Stimulated activated CD4-positive, alpha-beta T cell treated with anti-CD3 and anti-CD28 coated beads, Interleukin-1b, Interleukin-23, amount 100 ng/mL, for 1 hour (primary cell): ENCODE measurements at places on chromosomes 6 and 20.

DNA sequence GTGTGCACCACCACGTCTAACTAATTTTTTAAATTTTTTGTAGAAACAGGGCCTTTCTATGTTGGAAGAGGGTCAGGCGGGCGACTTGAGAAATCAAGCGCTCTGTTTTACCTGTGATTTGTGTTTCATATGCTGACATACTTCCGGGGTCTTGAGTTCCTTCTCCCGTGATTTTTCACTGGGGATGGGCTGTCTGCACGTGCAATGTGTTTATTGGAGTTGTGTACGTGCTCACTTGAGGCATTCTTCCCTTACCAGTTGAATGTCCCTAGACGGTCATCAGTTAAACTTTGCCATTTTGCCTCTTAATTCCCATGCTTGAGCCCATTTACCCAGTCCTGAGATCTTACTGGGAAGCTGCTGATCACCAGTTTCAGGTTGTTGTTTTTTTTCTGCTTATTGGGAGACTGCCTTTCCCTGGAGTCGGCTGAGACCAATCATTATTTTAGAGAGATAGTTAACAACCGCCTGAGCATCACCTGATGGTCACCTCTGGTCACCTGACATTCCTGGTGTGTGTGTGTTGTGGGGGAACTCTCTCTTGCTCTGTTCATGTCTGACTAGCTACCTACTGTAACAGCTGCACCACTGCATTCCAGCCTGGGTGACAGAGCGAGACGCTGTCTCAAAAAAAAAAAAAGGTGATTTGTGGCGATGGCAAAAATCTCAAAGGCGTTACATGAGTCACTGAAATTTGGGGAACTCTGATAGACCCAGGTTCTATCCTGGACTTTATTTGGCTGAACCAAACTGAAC, 34.8 kb upstream of the NCOA3 start:
- DNase-seq, result no peak

DNA sequence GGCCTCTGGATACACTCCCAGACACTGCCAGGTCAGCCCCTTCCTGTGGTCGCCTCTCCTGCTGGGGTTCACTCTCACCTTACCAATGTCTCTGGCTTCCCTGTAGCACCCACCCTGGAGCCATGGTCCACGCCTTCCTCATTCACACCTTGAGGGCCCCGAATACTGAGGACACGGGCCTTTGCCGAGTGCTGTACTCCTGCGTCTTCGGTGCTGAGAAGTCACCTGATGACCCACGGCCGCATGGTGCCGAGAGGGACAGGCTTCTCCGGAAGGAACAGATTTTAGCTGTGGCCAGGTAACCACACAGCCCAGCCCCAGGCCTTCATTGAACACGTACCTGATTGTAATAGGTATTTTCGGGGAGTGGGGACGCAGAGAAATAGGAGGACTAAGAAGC, 1.6 kb downstream of the AP5S1 start:
- DNase-seq, result no peak

- DNase-seq, result no peak
Measured at GRCh38 chr6:32558426-32559057, 28.5 kb upstream of the HLA-DRB5 start.

DNA sequence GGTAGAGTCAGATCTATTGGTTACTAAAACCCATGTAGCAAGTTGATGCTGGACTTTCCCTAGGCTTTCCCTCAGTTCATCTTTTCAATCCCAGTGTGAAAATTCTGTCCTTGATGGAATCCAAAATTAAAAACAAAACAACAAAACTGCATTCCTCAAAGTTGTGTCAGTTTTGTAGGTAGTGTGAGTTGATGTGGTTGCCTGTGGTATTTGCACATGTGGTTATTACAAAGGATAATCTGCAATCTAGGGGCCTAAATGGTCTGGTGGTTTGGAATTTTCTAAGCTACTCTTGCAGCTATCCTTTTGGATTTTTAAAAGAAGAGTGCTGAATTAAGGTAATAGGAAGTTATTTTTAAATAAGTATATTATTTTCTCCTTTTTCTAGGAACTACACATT, 132.2 kb upstream of the SCGN start:
- DNase-seq, result no peak

- no peak for DNase-seq
Measured at GRCh38 chr6:37987559-37987958, 168.0 kb downstream of the ZFAND3 start.

DNA sequence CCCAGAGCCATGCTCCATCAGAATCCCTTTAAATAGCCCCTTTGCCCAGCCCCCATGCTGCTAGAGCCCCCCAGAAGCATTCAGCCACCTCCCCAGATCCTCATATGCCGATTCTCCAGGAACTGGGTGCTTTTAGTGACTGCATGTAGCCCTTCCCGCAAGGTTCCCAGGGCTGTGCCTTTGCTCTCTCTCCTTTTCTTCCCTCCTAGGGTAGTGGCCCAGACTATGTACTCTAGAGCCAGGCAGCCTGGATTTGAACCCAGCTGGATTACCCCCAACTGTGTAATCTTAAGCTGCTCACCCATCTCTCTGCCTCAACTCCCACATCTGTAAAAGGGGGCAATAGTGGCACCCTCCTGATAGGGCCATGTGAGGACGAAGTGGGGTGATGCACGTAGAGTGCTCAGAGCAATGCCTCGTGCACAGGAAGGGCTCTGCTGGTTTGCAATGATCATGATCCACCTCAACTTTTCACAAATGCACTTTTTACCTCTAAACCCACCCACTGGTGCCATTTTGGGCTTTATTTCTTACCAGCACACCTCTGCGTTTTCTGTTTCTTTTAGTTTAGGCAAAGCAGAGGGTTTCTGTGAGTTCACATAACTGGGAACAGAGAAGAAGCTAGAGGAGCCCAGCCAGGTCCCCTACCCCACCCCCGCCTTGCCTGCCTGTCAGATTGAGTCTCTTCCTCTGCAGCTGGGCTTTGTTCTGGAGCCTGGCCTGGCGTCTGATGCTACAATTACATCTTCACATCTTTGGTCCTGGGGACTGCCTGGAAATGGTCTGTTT, 396.5 kb downstream of the RNGTT start:
- DNase-seq, result no peak

- no peak for DNase-seq
Measured at GRCh38 chr6:158869826-158870648, 50.9 kb upstream of the EZR start.

- DNase-seq, result no peak
Measured at GRCh38 chr6:125097186-125097585, 56.4 kb upstream of the TPD52L1 start.

DNA sequence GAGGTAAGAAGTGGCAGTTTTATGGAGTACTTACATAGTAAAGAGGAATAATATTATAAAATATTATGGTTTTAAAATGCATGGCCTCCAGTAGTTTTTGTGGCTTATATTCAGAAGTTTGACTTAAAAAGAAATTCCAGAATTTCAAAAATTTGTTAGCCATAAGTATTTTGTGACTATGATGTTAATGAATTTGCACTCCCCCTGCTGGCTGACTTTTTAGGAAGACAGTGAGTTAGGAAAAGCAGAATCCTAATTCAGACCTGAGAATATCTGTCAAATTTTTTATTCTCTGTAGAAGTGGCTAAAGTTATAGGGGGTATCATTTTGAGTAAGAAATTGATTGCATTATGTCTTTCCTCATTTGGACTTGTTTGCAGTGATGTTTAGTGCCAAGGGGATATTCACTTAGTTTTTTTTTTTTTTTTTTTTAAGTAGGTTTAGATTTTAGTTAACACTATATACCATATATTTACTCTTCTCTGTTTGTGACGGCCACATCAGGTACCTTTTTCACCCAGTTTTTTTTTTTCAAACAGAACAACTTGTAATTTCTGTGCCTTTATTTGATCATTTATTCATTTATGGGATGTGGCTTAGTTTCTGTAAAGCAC, 40.8 kb downstream of the ZFAND3 start:
- DNase-seq, result peak; percentile 14

DNA sequence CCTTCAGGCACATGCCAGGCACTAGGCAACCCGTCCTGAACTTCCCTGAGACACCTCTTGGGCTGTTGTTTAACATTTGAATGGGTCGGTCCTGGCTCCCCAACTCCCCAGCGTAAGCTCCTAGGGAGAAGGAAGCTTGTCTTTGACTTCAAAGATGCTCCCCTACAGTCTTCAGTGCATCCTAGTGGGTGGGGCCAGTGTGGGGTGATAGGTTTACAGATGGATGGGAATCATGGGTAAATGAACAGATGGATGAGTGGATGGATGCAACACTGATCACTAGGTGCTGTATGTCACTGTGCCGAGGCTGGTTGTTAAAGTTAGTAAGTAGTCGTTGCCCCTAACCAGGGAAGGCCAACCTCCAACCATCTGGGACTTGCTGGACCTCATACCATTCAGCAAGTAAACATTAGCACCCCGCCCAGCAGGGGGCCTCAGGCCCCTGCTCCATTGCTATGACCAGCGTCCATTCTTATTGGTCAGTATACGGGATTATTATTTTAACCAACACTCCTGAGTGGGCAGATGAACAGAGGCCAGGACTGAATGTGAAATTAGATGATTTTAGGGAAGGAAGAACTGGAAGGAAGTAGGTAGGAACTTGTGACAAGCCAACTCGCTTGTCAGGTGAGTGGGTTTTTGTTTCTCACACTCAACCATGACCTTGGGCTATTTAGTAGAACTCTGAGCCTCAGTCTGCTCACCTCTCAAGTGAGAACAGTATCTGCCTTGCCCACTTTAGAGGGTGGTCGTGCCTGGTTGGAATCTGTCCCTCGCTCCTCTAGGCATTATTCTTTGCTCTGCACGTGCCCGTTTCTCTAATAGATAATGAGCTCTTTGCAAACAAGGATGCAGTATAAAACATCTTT, 82.9 kb upstream of the FOXP4 start:
- DNase-seq, result no peak

- DNase-seq, result no peak
Measured at GRCh38 chr6:159043251-159043650, 1.5 kb downstream of the TAGAP start.

DNA sequence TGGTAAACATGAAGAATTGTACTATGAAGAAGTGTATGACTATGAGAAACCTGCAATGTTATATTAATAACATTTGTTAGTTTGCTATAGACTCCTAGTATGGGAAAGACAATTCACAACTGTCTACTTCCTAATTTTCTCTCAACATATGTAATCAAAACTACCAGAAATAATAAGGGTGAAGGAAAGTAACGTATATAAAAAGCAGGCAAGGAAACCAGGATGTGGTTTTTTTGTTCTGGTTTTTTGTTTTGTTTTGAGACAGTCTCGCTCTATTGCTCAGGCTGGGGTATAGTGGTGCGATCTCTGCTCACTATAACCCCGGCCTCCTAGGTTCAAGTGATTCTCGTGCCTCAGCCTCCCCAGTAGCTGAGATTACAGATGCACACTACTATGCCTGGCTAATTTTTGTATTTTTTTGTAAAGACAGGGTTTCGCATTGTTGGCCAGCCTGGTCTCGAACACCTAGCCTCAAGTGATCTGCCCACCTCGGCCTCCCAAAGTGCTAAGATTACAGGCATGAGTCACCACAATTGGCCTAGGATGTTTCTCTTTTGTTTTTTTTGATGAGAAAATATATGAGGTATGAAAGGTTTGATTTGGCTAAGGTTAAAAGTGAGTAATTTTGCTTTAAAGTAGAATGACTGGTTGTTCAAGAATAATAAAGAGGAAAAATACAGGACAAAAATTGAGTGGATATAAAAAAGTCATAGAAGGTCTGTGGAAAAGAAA, 83.1 kb downstream of the PTCHD4 start:
- no peak for DNase-seq

DNA sequence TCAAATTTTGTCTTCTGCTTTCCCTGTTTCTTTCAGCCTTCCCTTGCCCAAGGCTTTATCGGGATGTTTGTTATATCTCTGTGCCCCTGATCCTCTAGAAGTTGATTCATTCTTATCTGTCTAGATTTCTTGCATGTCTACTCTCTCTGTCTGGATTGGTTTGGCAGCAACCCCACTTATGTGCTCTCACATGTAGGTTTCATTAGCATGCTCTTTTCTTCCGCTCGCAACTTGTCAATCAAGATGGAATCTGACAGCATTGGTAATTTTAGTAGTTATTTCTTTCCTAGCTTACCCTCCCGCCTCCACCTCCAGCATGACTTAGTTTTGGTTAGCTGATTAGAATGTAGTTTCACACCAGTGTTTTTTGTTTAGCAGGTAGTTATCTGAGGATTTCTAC, 39.3 kb downstream of the LRRC1 start:
- no peak for DNase-seq

DNA sequence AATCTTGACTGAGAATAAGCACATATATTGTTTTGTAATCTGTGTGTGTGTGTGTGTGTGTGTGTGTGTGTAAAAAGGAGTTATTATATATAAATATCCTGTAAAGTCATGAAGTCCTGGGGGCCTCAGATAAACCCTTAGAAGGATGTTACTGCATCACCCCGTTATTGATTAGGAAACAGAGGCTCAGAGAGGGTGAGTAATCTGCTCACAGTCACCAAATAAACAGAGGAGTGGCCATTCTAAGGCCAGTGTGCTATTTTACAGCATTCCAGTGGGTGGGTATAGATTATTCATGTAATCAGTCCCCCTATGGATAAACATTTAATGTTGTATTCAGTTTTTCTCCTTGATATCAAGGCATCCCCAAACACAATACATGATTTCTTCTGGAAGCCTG, 87.1 kb downstream of the CDC5L start:
- no peak for DNase-seq

DNA sequence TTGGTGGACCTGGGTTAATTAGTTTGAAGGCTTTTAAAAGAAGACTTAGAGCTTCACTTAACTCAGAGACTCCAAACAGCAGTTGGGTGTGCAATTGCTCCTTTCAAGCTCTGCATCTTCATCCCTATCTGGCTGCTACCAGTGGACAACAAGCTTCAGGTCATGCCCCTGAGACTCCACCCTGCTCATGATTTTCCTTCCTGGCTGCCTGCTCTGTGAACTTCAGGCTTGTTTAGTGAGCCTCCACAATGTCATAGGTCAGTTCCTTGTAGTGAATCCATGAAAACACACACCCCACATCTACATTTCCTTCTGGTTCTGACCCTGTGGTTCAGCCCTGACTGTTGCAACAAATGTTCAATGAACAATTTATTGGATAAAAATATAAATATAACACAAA, 61.1 kb upstream of the MARCKS start:
- DNase-seq, result no peak

DNA sequence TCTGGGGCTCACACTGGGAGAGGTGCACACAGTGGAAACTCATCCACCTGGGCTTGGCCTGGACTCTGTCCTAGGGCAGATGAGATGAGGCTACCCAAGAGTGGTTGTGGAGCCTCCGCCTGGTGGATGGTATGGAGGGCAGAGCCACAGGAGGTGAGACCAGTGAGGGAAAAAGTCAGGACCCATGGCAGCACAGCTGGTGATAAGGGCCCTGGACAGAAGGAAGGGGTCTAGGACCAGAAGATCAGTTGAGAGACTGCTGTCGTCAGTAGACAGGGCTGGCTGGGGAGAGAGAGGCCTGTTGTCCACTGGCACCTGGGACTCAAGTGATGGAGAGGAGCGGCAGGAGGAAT, 29.8 kb downstream of the PLCG1 start:
- no peak for DNase-seq

DNA sequence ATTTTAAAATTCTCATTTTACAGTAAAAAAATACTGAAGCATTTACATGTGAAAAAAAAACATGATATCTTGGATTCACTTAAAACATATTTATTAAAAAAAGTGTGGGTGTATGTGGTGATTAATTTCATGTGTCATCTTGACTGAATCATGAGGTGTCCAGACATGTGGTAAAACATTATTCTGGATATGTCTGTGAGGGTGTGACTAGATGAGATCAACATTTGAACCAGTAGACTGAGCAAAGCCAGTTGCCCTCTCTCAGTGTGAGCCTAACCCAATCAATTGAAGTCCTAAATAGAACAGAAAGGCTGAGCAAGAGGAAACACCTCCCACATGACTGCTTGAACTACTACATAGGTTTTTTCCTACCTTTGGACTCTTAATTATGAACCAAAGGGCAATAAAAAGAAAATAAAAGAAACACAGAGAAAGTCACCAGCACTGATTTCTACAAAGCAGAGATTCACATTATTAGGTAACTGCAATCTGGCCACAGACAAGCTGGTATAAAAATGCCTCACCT, 90.5 kb upstream of the VGLL2 start:
- no peak for DNase-seq
